Retina (tissue), 1 donor: ENCODE measurements at places on chromosomes 4 and X.

- no peak for DNase-seq
Measured at GRCh38 chr4:118331352-118331751, 21.5 kb downstream of the PRSS12 start.

GRCh38 chr4:37956941-37957340 is 3.3 kb upstream of the PTTG2 start:
- no peak for DNase-seq

DNA sequence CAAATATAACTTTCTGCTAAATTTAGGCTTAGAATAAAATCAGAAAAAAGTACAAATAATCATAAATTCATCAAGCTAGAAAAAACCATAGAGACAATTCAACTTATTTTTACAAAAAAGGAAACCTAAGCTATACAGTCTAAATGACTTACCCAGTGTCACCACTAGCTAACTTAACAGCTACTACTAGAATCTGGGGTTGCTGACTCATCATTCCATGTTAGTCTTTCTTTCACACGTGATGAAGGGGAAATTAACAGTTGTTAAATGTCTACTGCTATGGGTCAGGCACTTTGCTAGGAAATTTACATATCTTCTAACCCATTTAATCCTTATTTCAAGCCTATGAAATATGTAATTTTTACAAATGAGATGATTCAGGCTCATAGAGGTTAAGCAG is 349.3 kb upstream of the GALNT7 start:
- DNase-seq, result no peak

- DNase-seq, result peak; percentile 63
Measured at GRCh38 chr4:111641813-111642579, 503.3 kb upstream of the FAM241A start.

- DNase-seq, result no peak
Measured at GRCh38 chr4:122701061-122701460, 31.4 kb upstream of the BBS12 start.

- no peak for DNase-seq
Measured at GRCh38 chr4:80412322-80412721, 76.8 kb downstream of the CFAP299 start.

DNA sequence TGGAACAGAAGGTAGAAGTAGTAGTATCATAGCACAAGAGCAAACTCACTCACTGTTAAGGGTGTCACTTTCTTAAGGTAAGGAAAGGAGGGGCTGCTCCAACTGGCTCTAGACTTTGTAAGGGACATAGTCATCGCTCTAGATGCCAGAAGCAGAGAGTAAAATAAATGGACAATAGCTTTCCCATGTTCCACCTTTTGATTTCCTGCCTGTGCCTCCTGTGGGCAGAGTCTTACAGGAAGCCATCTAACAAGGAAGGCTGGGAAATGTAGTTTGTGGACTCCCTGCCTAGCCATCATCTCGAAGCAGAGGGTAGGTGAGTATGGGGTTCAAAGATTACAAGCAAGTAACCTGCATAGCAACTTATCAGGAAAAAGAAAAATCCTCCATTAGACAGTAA is 1.7 kb upstream of the METTL14 start:
- DNase-seq, result no peak

DNA sequence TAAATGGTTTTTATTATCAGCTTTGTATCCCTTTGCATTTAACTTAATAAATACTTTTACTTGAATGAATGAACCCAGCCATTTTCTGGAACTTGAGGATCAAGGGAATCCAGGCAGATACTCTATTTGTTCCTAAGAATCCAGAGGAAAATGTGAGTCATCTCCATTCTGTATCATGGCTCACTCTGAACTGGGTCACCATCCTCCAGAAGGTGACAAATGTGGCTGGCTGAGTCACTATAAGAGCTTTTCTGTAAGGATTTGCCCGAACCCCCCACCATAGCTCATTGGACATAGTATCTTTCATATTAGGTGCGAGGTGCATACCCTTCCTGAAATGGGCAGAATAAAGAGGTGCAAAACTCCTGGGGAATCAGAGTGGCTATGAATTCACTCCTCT is 25.8 kb downstream of the RTL9 start:
- no peak for DNase-seq

DNA sequence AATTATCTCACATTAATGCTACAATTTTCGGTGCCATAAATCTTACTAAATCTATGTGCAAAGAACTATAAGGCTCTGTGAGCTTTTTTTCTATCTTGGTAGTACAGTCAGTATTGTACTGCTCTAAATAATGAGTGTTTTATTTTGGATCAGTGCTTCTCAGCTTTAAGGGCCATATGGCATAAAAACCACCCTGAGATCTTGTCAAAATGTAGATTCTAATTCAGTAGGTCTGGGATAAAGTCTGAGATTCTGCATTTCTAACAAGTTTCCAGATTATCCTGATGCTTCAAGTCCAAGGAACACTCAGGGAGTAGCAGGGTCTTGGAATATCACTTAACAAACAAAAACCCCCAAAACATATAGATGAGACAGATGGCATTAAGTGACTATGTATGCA is 486.5 kb downstream of the GRXCR1 start:
- DNase-seq, result no peak

GRCh38 chrX:112341598-112341997 is 259.0 kb upstream of the TRPC5 start:
- no peak for DNase-seq

- no peak for DNase-seq
Measured at GRCh38 chrX:10054396-10054795, 87.2 kb downstream of the CLDN34 start.

- DNase-seq, result peak; percentile 60
Measured at GRCh38 chr4:2441393-2442174, 22.8 kb downstream of the CFAP99 start.

DNA sequence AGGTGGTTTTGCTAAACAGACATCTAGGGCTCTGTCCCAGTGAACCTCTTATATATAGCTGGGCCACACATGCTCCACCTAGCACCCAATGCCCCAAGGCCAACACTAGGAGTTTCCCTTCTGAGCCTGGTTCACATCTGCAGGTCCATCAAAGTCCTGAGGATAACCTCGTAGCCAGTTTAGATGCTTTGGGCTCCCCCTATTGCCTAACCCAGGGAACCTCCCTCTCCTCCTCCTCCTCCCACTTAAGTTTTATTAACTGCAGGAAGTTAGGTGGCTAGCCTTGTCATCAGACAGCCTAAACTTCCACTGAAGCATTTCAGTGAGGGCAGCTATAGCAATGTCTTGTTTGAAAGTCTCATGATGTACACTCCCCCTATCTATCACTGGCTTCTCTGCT is 88.0 kb downstream of the GUCY2F start:
- DNase-seq, result no peak

GRCh38 chr4:120520761-120521160 is 401.8 kb downstream of the PRDM5 start:
- no peak for DNase-seq

DNA sequence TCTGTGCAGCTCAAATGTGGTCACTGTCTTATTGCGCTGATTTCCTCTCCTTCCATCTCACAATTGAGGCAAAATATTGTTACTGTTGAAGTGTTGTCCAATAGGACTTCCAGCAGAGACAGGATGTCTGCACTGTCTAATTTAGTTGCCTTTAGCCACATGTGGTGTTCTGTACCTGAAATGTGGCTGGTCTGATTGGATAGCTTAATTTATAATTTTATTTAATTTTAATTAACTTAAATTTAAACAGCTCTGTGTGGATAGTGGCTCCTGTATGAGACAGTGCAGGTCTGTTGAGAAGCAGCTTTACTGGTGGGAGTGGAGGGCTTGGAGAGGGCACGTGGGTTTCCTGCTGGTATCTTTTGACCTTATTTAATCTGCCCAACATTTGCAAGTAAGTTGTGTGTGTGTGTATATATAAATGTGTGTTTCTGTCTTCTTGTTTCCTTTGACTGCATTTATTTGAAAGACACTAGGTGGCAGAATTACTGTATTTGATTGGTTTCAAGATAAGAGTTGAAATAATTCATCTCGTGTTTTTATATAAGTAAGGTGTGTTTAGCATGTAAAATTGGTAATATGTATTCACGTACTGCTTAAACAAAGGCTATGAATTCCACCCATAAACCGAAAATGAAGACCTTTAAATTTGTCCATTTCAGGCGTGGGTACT is 55.3 kb upstream of the MSANTD1 start:
- DNase-seq, result no peak

- no peak for DNase-seq
Measured at GRCh38 chr4:126766241-126766640, 866.5 kb upstream of the INTU start.

- peak; percentile 22 for DNase-seq
Measured at GRCh38 chrX:35380808-35381700, 417.1 kb upstream of the MAGEB16 start.

- no peak for DNase-seq
Measured at GRCh38 chr4:56843421-56843899, 22.0 kb upstream of the SPINK2 start.

GRCh38 chr4:172686021-172686420 is 482.6 kb upstream of the GALNT7 start:
- DNase-seq, result no peak
